ENCODE measurements at places on chromosomes 12 and 14.

- no peak for DNase-seq
These were observed 242.2 kb downstream of the SPTSSA start for GRCh38 chr14:34219661-34220377.

DNA sequence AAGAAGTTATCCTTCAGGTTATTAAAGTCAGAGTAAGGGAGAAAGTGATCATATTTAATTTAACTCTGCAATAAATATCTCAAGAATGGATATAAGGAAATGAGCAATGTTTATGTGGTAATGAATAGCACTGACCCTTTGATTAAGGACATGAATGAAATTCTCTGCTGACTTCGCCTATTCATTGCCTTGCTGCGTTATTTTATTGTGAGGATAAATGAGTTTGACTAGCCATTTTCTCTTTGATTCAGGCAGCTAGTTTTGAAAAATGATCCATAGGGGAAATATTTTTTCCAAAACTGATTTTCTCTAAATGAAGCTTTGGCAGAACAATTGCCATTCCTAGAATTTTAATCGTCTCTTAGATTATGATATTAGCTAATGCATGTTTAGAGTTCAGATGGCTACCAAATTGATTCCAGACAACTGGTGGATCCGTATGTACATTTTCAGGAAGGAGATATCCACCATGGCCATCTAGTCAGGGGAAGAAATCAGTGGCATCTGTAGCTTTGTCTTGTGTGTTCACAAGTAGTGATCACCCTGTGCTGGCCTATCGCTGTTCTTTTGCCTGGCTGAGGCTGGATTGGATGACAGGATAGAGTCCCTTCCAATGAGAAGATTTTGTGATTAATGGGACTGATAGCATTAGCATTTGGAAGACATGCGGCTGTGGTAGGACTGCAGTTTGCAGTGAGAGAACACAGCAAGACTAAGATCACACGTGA lies 302.3 kb upstream of the RGS6 start:
- DNase-seq, result no peak

DNA sequence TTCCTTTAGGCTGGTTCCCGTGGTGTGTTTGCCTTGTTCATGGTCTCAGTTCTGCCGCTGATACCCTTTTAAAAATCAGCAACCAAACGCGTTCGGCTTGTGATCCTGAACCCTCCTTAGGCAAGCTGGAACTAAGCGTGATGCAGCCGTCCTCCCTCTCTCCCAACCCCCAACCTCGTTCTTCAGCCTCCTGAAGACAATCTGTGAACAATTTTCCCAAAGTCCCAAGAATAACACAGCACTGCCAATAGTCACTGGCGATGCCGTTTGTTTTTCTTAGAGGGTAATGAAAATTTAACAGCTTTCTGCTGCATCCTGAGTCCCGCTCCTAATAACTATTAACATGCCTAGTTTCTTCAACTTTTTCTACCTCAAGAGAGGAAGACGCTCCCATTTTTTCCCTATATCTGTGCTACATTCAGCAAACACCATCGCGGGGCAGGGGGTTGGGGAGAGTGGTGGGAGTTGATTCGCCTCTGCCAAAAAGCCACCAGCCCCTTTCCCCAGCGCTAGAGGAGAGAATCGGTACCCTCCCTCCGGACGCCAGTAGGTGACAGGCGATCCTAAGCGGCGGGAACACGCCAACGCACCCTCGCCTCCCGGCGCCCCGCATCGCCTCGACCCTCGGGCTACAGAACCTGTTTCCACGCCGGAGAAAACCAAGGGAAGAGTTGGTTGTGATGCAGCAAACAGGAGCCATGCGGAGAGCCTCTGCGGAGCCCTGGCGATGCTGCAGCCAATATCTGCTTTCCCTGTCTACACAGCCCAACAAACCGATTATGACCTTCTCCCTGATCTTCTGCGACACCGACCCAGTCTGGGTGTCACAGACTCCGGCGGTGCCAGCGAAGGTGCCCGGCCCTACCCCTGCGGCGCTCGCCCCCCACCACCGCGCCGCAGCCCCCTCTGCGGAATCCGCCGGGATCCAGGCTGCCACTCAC lies 752 bp downstream of the PRICKLE1 start:
- DNase-seq, result no peak

- DNase-seq, result no peak
These were observed 25.8 kb downstream of the HIP1R start for GRCh38 chr12:122860854-122861586.

- DNase-seq, result no peak
These were observed 61.0 kb downstream of the SRGAP1 start for GRCh38 chr12:63905544-63905943.

GRCh38 chr12:131112700-131113290 lies 159.1 kb downstream of the ADGRD1 start:
- DNase-seq, result no peak

DNA sequence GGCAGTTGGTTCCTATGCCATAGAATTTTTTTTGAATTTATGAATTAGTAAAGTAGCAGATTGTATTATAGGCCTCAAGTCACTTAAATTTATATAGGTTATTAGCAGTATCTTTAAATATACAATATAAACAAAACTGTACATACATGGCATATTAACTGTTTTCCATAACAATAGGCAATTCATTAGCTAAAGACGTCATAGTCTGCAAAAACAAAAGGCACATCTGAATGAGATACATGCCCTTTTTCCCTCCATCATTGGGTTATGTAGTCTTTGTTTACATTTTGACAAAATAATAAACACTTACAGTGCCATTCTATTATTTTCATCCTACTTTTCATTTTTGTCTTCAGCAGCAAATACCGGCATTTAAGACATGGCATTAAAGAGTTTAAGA lies 1.1 kb upstream of the VCPKMT start:
- no peak for DNase-seq

- DNase-seq, result no peak
These were observed 890 bp upstream of the KIF26A start for GRCh38 chr14:104137297-104138097.

- no peak for DNase-seq
These were observed 121.5 kb downstream of the ADGRD1 start for GRCh38 chr12:131075194-131075593.

GRCh38 chr14:81582420-81582819 lies 48.8 kb upstream of the SEL1L start:
- DNase-seq, result no peak

- DNase-seq, result no peak
These were observed 646.2 kb upstream of the FOXG1 start for GRCh38 chr14:28120391-28120790.

GRCh38 chr12:67829896-67830295 lies 159.4 kb upstream of the IFNG-AS1 start:
- no peak for DNase-seq

DNA sequence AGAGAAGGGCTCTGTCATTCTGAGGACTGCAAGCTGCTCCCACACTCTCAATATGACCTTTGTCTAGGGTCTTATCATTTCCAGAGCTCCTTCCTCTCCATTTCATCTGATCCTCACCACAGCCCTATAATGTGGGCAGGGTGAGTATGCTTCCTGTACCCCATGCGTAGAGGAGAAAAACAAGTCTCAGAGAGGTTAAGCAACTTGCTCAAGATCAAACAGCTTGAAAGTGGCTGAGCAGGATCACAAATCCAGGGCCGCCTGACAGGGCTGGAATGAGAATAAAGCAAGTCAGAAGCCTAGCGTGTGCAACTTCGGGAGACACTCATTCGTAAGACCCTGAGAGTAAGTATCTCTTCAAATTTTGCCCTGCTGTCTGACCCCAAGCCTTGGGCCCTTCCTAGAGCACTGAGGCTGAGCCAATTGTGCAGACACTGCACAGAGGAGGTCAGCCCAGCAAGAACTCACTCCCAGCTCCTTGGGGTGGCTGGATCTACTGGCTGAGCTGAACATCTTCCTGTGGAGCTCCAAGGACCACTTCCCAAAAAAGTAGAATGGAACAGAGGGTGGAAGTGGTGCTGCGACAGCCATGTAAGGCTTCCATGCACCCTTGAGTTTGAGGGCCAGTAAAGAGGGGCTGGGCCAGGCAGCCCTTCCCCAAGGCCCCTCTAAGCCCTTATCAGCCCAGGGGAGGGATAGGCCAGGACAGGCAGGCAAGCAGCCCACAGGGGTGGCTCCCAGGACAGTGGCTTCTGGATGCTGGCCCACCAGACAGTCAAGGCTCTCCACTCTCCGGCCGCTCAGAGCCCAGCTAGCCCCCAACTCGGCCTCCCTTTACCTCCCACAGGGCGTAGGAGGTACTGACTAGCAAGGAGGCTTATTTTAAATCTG lies 10.5 kb downstream of the ZFP36L1 start:
- DNase-seq, result no peak

DNA sequence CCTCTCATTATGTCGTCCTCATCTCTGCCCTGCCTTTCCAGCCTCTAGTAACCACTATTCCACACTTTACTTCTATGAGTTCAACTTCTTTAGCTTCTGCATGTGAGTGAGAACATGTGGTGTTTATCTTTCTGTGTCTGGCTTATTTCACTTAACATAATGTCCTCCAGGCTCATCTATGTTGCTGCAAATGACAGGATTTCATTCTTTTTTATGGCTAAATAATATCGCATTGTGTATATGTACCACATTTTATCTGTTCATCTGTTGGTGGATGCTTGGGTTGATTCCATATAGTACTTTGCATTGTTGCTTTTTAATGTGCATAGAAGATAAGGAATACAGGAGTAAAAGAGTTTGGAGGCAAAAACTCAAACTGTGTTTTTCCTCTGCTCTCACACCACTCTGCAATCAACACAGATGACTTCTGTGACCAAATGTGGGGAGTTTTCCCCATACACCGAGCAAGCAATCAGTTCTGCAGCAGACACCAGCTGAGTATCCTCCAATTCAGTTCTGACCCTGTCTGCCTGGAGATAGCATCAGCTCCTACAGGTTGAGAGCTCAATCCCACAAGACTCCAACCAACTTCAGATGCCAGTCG lies 24.6 kb upstream of the FLVCR2 start:
- no peak for DNase-seq

DNA sequence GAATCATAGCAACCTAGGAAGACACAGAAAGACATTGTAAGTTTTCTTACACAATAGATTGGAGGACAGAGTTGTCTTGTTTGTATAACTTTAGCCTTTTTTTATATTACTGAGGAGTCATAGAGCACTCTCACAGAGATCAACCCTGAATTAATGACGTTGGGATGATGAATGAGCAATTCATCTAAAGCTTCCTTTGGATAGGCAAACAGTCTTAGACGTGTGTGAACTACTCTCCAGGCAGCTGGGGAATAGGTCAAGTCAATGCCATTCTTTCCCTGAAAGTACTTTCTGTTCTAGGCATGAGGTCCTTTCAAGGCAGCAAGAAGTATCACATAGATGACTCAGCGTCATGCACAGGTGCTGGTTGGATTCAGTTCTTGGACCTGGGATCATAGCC lies 369.1 kb upstream of the NOVA1 start:
- no peak for DNase-seq

DNA sequence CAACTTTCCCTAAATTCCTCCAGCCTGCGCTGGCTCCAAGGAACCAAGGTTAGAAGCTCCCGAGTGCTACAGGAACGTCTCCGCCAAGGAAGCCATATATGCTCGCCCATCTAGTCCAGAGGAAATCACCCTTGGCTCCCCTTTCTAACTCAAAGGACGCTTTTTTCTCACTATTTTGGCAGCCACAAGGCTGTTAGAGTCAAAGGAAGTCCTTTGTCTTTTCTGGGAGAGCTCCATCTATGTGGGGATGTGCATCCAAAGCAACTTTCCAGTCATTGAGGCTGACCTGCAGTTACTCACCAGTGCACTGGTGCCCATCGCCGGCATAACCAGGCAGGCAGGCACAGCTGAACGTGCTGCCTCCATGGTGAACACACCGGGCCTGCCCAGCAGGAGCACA lies 37.6 kb downstream of the RTRAF start:
- no peak for DNase-seq

DNA sequence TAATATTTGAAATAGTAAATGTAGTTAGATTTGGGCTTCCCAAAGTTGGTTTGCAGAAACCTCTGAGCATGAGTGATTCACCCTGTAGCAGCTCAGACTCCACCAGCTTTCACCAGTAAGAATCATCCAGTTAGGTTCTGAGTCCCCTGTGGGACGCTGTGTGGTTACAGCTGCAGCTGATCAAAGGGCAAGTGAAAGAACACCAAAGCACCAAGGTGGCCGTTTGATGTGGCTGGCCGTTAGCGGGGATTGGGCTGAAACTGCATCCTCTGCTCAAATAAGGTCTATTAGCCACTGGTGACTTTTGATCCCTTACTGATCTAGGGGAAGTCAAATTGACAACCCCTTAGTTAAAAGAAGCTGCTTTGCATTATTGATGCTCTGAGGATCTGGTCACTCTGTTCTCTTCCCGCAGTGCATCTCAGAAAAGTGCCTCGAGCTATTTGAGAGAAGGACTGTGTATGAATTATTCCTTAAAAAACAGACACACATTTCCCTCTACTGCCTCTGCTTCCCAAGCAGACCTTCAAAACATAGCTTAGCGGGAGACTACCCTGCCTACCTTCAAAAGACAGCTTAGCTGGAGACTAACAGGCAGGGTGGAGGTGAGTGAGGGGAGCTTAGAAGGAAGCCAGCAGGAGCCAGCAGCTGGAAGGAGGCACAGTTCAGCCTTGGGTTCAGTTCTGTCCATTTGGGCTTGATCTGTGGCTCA lies 3.7 kb downstream of the ABHD12B start:
- peak; percentile 11 for DNase-seq

- DNase-seq, result no peak
These were observed 371.1 kb downstream of the SEC23A start for GRCh38 chr14:38731962-38732361.

DNA sequence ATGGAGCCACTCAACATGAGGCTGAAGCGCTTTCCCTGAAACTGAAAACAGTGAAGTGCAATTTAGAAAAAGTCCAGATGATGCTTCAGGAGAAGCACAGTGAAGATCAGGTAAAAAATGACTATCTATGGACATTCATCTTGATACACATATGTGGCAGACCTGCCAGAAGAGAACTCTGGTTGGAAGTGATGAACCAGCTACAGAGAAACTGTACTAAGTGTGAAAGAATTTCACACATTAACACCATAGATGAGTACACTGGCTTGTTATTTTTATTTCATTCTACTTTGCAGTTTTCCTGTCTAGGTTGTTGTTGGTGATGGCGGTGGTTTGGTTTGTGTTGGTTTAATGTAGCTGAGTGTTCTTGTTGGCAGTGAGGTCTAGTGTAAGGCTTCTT lies 174.7 kb downstream of the ESR2 start:
- no peak for DNase-seq

- no peak for DNase-seq
These were observed 606.1 kb downstream of the SLC16A7 start for GRCh38 chr12:60201891-60202290.

DNA sequence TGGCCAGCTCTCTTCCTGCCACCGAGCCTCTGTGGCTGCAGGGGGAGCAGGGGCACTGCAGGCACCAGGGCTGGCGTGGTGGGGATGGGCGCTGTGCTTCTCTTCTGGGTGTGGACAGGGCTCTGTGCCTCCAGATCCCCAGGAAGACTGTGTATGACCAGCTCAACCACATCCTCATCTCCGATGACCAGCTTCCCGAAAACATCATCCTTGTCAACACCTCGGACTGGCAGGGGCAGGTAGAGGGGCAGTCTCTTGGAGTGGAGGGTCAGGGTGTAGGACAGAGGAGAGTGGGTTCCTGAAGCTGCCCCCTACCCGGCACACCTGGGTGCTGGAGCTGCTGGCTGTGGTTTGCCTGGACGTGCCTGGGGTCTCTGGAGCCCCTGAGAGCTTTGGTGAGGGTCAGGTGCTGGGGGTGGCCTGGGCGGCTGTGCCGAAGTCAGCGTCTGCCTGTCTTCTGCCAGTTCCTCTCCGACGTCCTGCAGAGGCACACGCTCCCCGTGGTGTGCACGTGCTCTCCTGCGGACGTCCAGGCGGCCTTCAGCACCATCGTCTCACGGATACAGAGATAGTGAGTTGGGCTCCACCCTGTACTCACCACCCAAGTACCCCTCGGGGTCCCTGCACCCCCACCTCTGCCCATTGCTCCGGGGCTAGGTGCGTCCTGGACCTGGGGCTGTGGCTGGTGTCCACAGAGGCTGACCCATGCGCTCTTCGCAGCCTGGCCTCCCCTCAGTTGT lies 15.8 kb upstream of the TEX22 start:
- no peak for DNase-seq
